Stimulated activated CD4-positive, alpha-beta T cell treated with anti-CD3 and anti-CD28 coated beads, Interleukin-2, amount 100 ng/mL, for 48 hours (primary cell): ENCODE measurements at places on chromosomes 4 and X.

GRCh38 chrX:154775419-154776349 lies 13.0 kb downstream of the DKC1 start:
- no peak for DNase-seq

DNA sequence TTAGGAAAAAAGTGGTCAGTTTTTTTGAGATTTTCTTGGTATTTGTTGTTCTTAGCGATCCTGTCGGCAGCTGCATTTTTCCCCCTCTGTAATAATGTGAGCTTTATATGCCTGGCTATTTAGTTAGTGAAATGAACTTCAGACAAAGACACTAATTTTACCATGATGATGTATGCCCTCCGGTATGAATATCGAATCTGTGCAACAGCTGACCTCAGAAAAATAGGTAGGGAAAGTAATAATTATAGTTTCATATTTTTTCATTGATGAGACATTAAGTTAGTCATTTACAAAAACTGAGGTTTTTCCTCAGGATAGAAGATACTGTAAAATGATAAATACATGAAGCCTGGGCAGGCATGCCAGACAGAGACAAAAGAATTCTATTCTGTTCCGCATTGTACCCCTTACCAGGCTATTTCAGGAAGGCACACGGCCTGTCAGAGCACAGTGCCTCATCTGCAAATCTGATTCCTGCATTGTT lies 155.8 kb downstream of the SHROOM3 start:
- no peak for DNase-seq

DNA sequence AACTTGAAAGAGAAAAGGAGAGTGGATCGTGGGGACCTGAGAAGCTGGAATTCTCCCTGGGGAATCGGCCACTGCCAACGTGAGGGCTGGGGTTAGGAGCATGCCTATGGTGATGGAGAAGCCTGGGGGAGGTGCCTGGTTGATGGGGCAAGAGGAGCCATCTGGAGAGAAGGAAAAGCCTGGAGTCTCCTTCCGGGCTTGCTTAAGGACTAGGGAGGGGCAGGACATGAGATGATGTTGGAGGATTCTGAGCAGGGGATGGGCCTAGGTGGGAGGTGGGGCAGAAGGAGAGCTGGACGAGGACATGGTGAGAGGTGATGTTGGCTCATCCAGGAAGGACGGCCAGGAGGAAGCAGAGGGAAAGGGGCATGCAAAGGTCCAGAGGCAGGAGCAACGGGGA lies 35.0 kb upstream of the GYG2 start:
- no peak for DNase-seq

GRCh38 chr4:113316879-113317278 lies 267.4 kb downstream of the ANK2 start:
- DNase-seq: no peak

- no peak for DNase-seq
These were observed 339.6 kb upstream of the FAT1 start for GRCh38 chr4:187063251-187063650.

- DNase-seq: no peak
These were observed 335.5 kb upstream of the IGFBP7 start for GRCh38 chr4:57445686-57446085.

- no peak for DNase-seq
These were observed at the start of gene PABPC4L for GRCh38 chr4:134201216-134202161. PABPC4L (minus strand) TSS chr4:134201789; CDS start chr4:134201019, 770 bp downstream.

DNA sequence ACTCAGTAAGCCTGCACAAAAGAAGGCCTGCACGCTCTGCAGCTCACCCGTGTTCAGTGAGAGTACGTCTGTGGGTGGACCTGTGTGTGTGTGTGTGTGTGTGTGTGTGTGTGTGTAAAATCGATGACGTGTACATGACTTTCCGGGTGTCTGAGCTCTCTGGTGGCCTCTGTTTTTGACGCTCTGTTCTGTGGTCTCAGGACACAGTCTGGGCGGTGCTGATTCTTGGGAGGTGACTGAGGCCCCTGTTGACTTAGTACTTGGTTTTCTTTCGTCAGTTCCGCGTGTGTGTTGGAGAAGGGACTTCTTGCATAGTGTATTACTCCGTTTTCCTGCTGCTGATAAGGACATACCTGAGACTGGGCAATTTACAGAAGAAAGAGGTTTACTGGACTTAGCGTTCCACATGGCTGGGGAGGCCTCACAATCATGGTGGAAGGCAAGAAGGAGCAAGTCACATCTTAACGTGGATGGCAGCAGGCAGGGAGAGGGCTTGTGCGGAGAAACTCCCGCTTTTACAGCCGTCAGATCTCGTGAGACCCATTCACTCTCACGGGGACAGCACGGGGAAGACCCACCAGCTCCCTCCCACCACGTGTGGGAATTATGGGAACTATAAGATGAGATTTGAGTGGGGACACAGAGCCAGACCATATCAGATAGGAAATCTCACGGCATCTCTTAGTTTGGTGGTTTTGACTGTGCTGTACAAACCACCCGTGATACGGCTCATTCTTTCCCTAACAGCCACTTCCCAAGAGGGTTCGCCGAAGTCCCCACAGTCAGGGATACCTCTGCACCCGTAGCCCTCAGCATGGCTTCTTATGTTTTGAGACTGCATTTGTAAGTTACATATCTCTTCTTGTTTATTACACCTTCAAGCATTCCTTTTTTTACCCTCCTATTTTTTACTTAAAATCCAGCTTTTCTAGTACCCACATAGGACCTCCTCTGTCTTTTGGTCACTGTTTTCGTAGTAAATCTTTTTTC lies 24.5 kb downstream of the UVSSA start:
- no peak for DNase-seq

DNA sequence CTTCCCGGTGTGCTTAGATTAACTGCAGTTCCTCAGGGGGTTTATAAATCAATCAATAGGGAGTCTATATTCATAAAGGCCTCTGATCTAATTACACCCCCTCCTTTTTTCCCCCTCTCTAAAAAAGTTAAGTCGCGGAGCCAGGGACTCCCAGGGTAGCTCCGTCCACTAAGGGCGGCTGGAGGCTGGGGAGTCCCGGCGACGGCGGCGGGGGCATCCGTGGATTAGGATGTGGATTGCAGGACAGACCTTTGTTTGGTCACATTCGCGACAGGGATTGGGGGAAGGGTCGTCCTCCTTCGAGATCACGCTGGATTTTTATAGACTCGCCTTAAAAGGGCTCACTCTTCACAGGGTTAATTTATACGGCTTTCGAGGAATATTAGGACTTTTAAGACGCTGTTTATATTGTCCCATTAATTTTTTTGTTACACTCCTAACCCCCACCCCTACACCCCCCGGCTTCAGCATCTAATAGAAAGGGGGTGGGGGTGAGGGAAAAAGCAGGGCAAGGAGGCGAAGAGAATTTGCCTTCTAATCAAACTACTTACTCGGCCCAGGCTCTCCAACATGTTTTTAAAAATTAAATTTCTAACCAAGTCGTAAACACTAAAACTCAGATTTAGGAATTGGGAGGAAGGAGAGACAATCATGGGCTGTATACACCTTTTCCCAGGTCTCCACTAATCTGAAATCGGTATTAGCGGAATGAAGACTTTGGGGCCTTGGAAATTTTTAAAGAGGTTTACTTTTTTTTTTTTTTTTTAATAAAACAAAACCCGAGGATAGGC lies 8.5 kb downstream of the PITX2 start:
- no peak for DNase-seq

DNA sequence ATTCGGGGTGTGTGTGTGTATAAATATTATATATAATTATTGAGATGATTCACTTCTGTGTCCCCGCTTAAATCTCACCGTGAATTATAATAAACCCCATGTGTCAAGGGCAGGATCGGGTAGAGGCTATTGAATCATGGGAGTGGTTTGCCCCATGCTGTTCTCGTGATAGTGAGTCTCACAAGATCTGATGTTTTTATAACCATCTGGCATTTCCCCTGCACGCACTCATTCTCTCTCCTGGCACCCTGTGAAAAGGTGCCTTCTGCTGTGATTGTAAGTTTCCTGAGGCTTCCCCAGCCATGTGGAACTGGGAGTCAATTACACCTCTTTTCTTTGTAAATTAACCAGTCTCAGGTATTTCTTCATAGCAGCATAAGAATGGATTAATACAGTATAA lies 851.4 kb upstream of the AGA start:
- DNase-seq: no peak

- DNase-seq: no peak
These were observed 1928.2 kb upstream of the TENM3 start for GRCh38 chr4:180314972-180315371.

DNA sequence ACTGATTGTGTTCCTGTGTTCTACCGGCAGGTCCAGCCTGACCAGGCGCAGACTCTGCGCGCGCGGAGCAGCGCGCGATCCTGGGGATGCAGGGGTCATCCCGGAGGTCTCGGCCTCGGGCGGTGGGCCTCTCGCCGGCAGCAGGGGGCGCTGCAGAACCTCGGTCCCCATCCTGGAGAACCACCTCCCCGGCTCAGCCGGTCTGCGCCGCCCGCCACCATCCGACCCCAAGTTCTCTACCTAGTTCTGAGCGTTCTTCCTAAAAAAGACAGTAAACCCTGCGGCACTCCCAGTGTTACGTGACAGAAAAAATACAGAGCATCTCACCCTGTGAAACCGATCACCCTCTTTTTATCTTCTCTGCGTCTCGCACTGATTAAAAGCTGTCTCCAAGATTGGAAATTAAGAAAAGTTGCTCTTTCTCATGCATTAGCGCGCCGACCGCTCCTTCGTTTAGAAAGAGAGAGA lies 1.6 kb downstream of the TRPC3 start:
- DNase-seq: peak; percentile 89

GRCh38 chrX:15277604-15278003 lies 7.7 kb upstream of the ASB9 start:
- DNase-seq: no peak

DNA sequence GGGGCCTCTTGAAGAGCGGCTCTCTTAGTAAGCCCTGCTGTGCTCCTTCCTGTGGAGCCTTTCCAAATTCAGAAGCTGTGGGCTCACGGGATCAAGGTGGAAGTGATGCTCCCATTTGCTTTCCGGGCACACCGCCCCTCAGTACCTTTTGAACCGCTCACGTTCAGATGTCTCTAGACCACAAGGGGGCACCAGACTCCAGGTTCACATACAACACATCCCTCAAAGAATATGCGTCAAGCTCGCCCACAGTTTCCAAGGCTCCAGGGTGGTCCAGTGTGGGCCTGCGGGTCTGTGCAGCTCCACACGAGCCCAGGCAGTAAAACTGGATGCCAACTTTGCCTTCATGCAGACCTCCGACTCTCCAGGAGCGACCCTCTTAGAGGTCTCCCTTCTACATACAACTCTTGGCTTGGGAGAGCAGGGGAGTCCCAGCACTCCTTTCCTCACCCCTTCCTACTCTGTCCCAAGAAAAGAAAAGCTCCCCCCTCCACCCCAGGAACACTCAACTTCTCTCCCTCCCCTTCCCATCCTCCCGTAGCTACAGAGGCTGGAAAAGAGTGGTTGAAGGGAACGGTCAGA lies 11.0 kb downstream of the SUPT20HL1 start:
- DNase-seq: peak; percentile 47

DNA sequence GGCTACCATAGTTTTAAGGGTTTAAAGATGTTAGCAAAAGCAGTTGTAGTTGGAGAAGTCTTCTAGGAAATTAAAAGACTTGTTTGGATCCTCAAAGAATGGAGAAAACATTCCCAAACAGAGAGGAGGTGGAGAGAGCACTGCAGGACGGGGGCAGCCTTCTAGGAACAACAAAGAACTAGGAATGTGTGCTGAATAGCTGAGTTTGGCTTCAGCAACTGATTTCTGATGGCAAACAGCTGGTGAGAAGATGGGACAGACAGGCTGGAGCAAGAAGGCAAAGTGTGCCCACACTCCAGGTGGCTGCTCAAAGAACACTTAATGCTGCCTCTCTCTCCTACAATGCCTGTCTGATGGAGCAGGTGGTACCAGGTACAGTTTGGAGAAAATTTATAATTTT lies 1331.1 kb downstream of the ADGRL3 start:
- DNase-seq: no peak

DNA sequence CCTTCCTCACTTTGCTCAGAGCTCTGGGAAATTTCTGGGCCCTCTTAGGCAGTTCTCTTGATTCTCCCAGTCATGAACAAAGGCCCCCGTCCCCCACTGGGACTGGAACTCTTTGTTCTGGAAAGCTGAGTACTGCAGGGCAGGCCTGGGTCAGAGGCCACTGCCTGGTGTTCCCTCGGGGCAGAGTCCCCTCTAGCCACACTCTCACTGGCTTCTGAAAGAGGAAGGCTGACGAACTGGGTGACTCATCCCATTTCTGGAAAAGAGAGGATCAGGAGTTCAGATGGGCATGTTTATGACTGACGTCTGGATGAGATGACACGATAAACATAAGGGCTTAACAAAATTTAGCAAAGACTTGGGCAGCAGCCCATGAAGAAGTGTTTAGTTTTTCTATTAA lies 47.7 kb downstream of the DDX3X start:
- no peak for DNase-seq

GRCh38 chrX:119696251-119696890 lies 3.4 kb upstream of the SEPTIN6 start:
- no peak for DNase-seq

DNA sequence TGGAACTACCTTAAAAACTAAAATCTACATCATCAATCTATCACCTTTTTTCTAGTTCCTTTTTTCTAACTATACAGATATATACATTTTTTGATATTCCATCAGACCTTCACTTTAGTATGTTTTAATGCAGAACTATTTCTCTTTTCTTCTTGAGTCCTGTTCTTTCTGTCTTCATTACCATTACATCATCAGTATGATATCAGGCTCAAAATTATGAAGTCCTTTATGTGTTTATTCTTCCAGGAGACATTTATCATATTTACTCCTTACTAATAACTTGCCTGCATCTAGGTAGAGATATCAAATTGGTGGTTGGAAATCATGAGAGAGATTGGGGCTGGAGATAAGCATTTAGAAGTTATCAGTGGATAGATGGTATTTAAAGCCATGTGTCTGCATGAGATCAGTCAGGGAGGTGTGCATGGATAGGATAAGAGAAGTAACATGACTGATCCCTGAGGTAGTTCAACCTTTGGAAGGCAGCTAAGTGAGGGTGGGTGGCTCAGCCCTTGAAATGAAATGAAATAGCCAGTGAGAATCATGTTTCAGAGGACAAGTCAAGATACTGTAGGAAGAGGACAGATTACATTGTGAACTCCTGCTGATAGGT lies 43.1 kb downstream of the MRPL1 start:
- DNase-seq: no peak

- no peak for DNase-seq
These were observed 609.7 kb downstream of the TLL1 start for GRCh38 chr4:166482758-166483157.
